ENCODE measurements at places on chromosomes 6 and 20.

GRCh38 chr20:48828734-48829460, 1.1 kb upstream of the PREX1 start:
- H3K27ac ChIP-seq, result peak overlapping the region; percentile 77
- DNase-seq, result no peak
- no peaks in the 10 kb centered on the region for H3K36me3 ChIP-seq

DNA sequence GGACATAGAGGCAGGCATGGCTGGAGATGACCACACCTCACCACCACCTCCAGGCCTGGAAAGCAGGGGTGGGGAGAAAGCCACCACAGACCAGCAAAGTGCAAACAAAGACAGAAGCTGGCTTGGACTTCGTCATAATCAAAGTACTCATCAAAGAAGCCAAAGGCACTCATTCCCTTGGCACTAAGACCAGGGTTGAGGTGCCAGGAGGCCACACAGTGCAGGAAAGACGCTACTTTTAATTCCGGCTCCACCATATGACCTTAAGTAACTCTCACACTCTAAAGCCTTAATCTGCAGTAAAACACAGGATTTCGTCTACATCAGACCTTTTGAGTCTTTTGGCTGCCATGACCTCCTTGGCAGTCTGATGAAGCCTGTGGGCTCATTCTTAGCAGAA, 123.1 kb downstream of the HIVEP2 start:
- no peak overlapping the region for H3K27ac ChIP-seq
- no peak for DNase-seq
- H3K36me3 ChIP-seq, result no peaks in the 10 kb centered on the region
- no peak overlapping the region for H3K4me3 ChIP-seq

DNA sequence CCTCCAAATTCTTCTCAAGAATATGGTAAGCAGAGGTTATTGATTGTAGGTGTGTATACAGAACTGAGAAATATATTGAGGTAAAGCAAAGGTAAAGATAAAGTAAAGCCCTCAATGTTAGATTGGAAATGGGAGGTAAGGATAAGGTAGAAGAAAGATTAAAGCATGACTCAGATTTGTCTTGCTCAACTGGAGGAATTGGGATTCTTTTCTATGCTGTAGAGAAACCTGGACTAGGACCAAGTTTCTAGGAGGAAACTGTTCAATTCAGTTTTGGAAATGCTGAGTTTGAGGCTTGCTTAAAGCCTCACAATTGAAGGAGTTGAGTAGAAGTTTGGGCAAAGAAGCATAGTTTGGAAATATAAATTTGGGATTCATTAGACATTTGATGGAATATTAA, 634.0 kb upstream of the PTCHD4 start:
- no peak overlapping the region for H3K4me3 ChIP-seq
- H3K4me1 ChIP-seq, result no peaks in the 10 kb centered on the region
- H3K27ac ChIP-seq, result no peak overlapping the region
- H3K36me3 ChIP-seq, result no peaks in the 10 kb centered on the region
- H3K27me3 ChIP-seq, result no peaks in the 10 kb centered on the region
- no peak for DNase-seq

DNA sequence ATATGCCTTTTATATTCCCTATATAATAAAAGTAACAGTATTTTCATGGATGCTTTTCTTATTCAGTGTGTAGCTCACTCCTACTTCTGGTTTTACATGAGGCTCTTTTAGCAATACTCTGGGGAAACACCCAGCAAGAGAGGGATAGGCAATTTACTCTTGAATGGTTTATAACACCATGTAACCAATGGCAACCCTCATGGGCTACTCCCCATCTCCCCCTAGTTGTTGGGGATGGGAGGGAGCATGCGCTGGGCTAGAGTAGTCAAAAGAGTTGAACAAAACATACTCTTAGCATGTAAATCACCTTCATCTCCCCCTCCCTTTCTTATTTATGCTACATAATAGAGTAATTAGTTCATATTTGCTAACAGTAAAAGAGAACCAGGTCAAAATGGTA, 140.1 kb upstream of the LRFN2 start:
- no peak for DNase-seq
- H3K4me1 ChIP-seq, result no peaks in the 10 kb centered on the region
- no peaks in the 10 kb centered on the region for H3K36me3 ChIP-seq
- no peak overlapping the region for H3K27ac ChIP-seq
- no peak overlapping the region for H3K4me3 ChIP-seq

DNA sequence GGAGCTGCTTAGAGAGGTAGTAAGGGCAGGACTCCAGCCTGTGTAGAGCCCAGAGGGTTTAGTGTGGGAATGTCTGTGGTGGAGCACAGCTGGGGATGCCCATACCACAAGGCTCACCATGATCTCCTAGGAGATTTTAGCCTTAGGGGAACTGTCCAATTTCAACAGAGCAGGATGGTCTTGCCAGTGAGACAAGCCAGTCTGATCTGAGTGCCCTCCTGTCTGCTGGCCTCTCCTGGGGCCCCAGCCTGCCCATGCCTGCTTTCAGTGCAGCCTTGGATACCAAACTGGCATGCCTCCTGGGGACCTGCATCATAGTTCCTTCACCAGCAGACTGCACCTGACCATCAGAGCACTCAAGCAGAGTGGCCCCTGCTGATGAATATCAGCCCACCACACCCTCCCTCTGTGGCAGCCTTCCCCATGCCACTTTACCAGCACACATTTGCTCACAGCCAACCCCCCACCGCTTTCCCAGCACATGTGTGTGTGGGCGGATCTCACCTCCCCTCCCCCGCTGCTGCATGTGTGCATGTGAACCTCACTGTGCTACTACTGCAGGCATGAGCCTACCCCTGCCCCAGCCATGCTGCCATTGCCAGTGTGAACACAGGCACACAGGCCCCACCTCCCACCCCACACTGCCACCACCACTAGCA, 7.9 kb upstream of the TREM1 start:
- no peaks in the 10 kb centered on the region for H3K27me3 ChIP-seq
- H3K27ac ChIP-seq, result no peak overlapping the region
- no peak overlapping the region for H3K4me3 ChIP-seq
- no peaks in the 10 kb centered on the region for H3K4me1 ChIP-seq

DNA sequence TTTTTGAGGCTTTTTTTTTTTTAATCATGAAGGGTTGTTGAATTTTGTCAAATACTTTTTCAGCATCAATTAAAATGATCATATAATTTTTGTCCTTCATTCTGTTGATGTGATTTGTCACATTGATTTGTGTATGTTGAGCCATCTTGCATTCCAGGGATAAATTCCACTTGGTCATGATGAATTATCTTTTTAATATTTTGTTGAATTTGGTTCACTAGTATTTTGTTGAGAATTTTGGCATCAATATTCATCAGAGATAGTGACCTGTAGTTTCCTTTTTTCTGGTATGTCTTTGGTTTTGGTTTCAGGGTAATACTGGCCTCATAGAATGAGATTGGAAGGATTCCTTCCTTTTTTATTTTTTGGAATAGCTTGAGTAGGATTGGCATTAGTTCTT, 221.9 kb upstream of the ZNF217 start:
- no peaks in the 10 kb centered on the region for H3K4me1 ChIP-seq
- no peak overlapping the region for H3K4me3 ChIP-seq
- no peaks in the 10 kb centered on the region for H3K27me3 ChIP-seq
- H3K36me3 ChIP-seq, result no peaks in the 10 kb centered on the region
- no peak overlapping the region for H3K27ac ChIP-seq

GRCh38 chr6:105936972-105937371, 149.2 kb upstream of the PRDM1 start:
- H3K4me1 ChIP-seq, result no peaks in the 10 kb centered on the region
- DNase-seq, result no peak
- no peak overlapping the region for H3K27ac ChIP-seq

- H3K36me3 ChIP-seq, result no peaks in the 10 kb centered on the region
- peaks cover 6% of the 10 kb centered on the region for H3K4me1 ChIP-seq
- no peaks in the 10 kb centered on the region for H3K27me3 ChIP-seq
- no peak overlapping the region for H3K27ac ChIP-seq
- no peak overlapping the region for H3K4me3 ChIP-seq
These were observed 125.0 kb downstream of the TBX18 start for GRCh38 chr6:84639396-84639795.

GRCh38 chr6:12208190-12208589, 82.0 kb upstream of the EDN1 start:
- no peaks in the 10 kb centered on the region for H3K36me3 ChIP-seq
- no peak overlapping the region for H3K4me3 ChIP-seq
- H3K27ac ChIP-seq, result no peak overlapping the region
- DNase-seq, result no peak
- no peaks in the 10 kb centered on the region for H3K4me1 ChIP-seq

DNA sequence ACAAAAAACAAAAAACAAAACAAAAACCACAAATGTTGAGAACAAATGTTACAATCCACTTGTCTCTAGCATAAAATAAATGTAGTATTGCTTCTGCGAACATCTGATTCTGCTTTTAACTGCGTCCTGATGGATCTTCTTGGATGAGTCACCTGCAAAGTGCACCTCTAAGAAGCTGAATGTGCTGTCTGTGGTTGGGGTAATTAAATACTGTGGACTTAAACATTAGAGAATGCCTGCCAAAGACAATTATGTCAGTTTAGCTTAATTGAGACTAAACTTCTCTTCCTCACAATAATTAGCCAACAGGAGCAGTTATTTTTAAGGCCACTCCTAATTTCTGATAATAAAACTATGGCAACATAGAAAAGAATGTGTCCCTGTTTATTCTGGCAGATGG, 253.4 kb downstream of the PHACTR1 start:
- H3K36me3 ChIP-seq, result no peaks in the 10 kb centered on the region
- H3K4me1 ChIP-seq, result no peaks in the 10 kb centered on the region
- no peak for DNase-seq
- H3K4me3 ChIP-seq, result no peak overlapping the region

DNA sequence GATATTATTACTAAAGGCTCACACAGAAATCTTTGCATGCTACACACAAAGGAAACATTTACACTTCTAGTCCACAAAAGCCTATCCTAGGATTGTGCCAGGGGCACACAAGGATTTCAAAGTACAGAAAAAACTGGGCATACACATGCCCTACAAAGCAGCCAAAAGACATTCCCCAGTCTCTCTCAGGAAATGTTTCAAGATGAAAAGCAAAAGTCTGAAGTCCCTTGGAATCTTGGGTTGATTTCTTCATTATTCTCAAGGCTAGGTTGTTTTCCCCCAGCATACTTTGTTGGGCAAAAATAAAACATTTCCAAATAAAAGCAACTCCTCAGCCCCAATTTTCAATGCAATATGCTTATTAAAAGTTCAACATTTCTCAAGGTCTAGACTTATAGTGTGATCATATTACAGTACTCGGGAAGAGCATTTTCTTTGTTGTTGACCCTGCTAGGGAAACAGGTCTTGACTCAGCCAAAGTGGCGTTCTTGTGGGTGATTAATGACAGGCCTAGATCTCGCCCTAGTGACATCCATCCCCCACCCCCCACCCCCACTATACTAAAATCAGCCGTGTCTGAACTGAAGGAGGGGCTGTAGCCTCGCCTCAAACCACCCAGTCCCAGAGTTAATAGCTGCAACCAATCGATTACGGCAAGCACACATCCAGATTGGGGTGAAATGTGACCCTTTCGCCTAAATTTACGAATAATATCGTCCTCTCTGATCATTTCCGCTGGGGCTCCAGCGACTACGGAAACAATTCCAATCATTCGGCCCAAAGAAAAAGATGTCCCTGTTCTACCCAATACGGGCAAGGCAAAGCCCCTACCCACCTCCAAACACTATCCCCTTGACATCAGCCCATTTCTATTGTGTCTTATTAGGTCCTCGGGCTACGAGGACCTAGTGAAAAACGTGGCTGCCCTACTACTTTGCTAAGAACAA, 1.4 kb downstream of the AKIRIN2 start:
- H3K4me1 ChIP-seq, result no peaks in the 10 kb centered on the region
- H3K27ac ChIP-seq, result peak overlapping the region; percentile 97
- H3K4me3 ChIP-seq, result peak overlapping the region; percentile 84
- H3K36me3 ChIP-seq, result no peaks in the 10 kb centered on the region
- no peak for DNase-seq
- no peaks in the 10 kb centered on the region for H3K27me3 ChIP-seq

Measured in sigmoid colon (tissue), 7 donors.